COR-L47 (cell line): ENCODE measurements at places on chromosomes 16 and 17.

DNA sequence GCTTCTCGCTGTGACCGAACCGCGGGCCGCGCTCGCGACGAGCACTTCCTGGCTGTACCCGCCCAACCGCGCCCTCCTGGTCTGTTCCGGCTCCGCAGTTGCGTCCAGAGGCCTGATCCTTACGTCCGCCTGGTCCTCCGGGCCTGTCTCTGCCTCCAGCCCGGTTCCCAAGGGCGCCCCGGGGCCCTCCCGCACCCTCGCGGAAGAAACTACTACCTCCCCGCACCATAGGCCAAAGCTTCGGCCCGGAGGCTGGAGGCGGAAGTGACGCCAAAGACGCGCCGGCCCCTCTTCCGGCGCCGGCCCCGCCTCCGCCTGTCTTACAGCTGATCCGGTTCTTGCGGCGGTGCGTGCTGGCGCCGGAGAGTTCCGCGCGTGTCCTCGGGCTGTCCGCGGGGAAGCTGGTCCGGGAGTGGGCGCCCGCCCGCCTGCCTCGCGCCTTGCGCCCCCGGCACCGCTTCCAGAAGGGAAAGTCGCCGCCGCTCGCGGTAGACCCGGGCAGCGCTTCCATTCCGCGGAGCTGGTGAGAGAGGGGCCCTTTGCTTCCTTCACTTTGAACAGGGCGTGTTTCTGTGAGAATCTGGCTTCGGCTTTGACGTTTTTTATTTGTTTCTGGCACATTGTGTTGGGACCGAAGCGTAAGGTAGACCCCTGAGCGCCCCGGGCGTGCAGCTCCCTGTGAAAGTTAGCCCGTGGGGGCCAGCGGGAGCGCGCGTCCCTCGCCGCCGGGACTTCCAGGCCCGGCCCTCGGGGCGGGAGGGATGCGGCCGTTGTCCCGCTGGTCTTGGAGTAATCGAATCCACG is at the start of gene ZNF778:
ZNF778 (plus strand) TSS at position 316 of the 804 bp plus-strand sequence. CDS start 3,425 bp downstream, outside the sequence.
- DNase-seq = peak; percentile 70

DNA sequence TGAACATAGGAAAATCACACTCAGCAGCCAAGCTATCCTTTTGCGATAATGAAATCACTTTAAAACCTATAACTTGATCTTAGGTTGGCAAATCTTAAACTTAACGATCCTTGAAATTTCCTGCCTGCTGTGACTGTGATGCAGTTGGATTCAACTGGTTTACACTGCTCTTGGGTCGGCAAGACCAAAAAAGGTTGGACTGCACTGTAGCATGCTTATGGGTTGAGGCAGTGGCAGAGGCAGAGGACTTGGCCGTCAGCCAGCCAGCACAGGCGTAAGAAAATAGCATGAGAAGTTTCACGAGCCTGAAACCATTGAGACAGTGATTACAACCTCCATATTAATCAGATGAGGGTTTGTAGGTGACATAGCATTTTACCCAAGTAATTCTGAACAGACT is 21.4 kb downstream of the WSB1 start:
- DNase-seq = no peak

DNA sequence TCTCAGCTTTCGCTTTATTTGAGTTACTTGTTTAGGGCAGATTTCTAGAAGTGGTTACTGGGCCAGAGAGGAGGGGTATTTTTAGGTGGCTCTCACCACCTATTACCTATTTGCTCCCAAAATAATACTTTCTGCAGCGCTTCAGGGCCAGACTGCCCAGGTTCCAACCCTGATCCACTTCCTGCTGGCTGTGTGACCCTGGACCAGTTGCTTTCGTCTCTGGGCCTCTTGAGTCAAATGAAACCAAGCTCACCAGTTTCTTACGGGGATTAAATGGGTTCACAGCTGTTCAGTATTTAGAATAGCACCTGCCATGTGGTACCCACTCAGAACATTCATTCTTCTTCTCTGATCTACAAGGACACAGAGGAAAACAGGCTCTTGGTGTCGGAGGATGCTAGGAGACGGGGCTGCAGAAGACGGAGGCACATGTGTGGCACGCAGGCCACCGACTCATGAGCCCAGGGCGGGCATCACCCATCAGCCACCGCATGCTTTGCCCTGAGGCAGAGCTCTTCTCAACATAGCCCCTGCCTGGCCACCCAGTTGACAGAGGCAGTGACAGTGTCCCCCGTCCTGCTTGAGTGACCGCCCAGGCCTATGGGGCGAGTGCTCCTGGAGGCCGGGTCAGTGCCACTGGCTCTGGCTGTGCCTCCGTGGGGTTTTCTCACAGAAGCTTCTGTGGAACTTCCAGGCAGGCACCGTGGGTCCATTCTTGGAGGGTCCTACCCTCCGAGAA is 149.0 kb upstream of the PLCG2 start:
- DNase-seq = no peak

DNA sequence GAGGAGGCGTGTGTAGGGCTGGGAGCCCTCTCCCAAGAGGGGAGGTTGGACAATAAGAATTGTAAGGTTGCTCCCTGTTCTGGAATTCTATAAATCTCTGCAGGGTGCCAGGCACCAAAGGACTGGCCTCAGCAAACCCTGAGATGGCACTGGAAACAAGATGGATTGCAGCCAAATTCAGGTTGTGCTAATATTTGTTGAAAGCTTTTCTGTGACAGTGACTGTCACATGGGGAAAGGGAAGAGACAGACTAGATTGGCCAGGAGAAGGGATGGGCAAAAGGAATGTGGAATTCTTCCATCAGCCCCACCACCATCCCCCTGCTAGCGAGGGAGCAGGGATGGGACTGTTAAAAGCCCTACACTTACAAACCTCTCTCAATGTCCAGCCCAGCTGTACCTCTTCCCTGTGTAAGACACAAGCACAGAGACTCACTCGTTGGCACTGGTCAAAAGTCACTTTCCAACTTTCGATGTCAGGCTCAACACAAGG is 62.4 kb downstream of the SOX9 start:
- peak; percentile 73 for DNase-seq

DNA sequence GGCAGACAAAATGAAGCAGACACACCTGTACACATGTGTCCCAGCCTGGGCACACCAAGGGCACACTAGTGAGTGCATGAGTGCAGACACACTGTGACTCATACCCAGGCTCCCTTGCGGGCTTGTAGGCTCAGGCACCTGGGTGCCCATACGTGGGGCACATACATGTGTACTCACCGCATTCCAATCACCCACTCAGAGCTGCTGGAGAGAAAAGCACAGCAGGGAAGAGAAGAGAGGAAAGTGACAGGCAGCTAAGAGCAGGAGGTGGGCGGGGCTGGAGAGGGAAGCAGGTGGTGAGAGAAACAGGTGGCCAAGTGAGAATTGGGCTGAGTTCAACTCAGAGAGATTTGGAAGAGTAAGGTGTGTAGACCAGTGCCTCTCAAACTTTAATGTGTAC is 54.0 kb downstream of the TMEM132E start:
- peak; percentile 85 for DNase-seq

DNA sequence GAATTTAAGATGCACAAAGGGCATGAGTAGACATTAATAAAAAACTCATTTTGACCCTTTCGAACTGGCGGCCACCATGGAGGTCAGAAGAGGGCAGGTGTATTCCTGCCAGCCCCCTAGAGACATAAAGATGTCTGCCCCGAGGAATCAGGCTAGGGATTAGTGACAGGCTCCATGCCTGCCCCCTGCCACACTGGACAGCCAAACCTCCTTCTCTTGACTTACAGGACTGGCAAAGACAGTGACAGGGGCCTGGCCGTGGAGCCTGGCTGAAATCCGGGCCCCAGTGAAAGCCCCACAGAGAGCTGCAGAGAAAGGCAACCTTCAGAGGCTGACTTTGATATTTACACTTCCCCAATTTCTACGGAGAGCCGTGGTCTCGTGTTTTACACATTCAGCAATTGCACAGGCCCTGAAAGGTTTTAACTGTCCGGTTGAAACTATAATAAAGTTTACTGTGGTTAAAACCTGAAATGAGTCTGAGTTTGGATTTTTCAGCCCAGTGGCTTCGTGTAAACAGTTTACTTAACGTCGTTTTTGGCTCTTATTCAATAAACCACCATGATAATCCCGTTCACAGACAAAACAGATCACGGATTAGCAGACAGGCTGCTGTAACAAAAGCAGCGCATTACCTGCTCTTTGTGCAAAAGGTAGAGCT is 243.9 kb upstream of the MYOCD start:
- DNase-seq = no peak

GRCh38 chr16:75108792-75109731 is 7.5 kb downstream of the LDHD start:
- DNase-seq = no peak

DNA sequence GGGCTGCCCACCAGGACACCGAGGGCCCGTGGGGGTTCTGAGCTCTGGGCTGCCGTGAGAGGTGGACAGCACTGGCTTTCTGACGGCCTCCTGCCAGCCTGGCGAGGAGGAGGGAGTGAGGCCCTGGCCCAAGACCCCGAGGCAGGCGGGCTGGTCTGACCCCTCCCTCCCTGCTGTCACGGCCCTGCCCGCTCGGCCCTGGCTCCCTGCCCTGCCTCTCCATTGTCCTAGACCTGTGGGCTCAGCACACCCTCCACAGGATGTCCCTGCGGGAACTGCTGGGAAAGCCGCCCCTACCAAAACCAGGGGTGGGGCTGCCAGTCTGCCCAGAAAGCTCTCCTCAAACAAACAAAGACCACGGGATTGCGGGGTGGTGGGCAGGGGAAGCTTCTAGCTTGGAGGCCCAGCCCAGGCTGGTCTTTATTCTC is 20.7 kb downstream of the SPNS2 start:
- DNase-seq = no peak

DNA sequence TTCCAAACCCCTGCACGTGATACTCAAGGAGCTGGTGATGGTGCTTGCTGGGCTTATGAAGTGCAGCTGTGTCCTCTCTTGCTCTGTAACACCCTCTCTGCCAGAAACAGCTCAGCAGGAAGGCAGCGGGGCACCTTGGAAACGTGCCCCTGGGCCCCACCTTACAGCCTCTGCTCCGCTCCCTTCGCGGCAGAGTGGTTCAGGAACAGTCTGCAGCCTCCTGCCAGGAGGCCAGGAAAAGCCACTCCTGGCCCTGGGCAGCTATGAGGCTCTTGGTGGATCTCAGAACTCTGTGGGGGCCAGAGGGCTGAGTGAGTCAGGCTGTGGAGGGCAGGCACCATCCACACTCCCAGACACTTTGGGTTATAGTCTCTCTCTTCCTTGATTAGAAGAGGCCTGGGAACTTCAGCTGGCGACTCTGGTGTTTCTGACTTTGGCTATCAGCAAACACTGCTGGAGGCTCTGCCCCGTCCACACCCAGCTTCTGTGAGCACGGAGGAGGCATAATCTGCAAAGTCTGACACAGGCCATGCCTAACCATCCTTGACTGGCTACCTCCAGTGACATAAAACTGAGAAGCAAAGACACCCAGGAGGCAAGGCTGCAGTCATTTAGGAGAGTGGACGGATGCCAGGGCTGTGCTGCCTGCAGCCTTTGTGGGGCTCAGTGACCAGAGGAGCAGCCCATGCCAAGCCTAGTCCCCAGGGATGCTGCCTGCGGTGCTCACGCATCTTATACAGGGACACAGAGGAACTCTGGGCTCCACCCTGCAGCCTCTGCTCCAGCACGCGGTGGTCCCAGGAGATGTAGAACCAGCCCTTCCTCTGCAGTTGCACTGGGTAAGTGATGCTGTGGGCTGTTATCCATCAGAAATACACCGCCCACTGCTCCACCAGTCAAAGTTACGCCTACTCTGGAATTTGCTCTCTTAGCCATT is 65.3 kb downstream of the METRNL start:
- peak; percentile 7 for DNase-seq

DNA sequence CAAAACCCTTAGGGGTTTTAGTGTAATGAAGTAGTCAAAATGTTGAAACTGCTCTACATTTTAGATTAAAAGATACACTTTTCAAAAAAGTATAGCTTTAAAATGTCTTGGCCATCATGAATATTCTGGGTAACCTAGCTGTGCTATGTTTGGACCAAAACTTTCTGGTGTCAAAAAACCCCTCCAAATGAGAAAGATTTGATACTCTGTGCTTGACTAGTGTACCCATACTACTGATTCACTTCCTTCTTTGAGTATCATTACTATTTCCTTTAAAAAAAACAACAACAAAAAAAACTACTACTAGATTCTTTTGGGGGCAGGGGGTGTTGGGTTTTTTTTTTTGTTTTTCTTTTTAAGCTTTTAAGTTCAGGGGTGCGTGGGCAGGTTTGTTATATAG is 37.3 kb downstream of the PTRH2 start:
- no peak for DNase-seq

GRCh38 chr16:60206516-60206915 is 1472.4 kb upstream of the GOT2 start:
- no peak for DNase-seq

DNA sequence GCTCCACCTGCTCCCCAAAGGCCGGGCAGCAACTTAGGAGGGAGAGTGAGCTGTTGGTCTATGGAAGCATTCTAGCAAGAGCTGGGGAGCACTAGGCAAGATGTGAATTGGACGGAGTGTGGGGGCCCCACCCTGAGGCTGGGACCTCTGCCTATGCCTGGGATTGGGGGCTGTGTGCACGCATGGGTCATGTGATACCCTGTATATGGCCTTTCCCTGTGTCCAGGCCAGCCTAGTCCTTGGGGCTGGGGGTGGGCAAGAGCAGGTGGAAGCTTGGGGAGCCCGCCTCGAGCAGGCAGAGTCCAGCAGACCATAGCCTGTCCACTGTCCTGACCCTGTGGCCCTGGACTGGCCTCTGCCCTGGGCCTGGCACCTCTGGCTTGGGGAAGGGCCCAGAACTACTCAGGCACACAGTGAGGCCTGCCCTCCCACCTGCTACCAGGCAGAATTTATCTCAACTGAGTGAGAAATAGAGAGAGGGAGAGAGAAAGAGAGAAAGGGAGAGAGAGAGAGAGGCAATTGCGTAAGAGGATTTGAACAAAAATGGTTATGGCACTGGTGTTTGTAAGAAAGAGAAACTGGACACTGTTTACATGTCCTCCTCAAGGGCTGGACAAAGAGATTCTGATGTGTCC is 19.1 kb downstream of the PDP2 start:
- no peak for DNase-seq

DNA sequence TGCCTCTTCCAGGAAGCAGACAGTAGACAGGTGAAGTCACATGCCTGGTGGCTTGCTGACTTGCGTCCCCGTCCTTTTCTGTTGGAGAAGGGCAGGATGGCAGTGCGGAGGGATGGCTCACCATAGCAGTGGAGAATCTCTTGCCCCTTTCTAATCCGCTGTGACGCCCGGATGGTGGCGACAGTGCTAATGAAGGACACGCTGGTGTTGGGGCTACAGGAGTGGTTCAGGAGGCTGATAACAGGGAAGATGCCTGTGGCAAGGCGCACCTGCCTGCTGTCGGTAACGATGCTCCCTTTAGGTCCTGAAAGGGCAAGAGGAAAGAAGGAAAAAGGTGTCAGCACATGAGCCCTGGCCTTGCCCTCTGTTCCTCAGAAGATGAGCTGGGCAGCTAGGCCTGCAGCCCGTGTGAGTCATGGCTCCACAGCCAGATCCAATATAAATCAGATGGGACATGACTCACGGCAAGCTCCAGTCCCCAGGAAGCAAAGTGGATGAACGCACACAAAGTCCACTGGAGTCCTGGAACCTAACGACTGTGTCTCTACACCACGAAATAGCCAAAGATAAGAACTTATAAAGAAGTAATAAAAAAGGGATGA is 25.5 kb downstream of the SERPINF1 start:
- DNase-seq = no peak

DNA sequence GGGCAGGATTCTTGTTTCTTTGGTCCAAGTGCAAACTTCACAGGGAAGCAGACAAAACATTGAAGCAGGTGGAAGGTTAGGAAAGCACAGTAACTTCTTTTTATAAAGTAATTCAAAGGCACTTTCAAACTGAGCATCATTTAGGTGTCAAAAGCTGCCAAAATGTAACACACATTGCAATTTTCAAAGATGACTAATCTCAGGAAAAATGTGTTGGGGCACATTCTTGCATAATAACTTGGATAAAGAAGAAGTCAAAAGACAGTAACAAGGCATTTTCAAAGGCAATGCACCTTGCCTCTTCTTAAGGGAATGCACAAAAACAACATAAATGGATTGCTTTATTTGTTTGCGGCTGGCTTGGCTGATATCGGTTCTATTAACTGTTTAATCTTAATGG is 3.6 kb downstream of the KCNJ2 start:
- DNase-seq = no peak
